ENCODE measurements at places on chromosomes 7 and 10. TPM values are rescaled to one million over a fixed set of nuclear protein-coding genes. Genes with fewer than 3 reads are reported as not detected.

GRCh38 chr10:110870823-110871297, 868 bp upstream of the PDCD4 start:
- no peak for DNase-seq
- H3K27ac ChIP-seq, result peak overlapping the region; percentile 95

Gene ZCWPW1
- 4.3 TPM for polyA plus RNA-seq

DNA sequence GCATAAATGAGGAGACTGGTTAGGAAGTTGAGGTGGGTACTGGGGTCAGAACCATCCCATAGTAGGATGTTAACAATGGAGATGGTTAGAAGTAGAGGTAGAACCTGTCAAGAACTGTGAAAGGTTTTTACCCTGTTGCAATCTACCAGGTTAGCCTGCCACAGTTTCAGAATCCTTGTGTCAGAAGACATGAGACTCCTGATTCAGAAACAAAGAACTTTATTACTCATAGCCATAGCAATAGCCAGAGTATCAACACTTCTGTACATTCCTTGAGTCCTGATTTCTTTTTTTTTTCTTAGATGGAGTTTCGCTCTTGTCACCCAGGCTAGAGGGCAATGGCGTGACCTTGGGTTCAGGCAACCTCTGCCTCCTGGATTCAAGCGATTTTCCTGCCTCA, 200.9 kb downstream of the GRM3 start:
- H3K4me3 ChIP-seq, result no peak overlapping the region
- no peak for DNase-seq
- H3K36me3 ChIP-seq, result no peaks in the 10 kb centered on the region
- peaks cover 6% of the 10 kb centered on the region for H3K4me1 ChIP-seq
- no peak overlapping the region for H3K27ac ChIP-seq
- H3K27me3 ChIP-seq, result no peaks in the 10 kb centered on the region

Gene ADAM22
- polyA plus RNA-seq, result 2.8 TPM

Gene GPR26
- not detected for polyA plus RNA-seq

DNA sequence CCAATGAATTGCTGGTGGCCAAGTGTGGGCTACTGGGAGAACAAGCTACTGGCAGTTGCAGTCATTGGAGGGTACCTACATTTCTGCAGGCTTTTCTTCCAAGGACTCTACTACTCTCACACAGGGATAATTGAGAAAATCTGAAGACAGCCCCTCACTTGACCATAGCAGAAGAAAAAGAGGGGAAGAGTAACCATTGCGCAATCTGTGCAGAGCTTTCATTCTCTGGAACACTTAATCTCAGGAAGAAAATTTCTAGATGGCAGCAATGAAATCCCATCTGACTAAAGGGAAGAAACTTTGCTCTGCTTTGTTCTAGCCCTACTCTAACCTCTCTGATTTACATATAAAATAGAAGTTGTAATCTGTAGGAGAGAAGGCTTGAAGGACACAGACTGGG, 1239.6 kb upstream of the SORCS1 start:
- no peak overlapping the region for H3K4me3 ChIP-seq
- H3K27me3 ChIP-seq, result no peaks in the 10 kb centered on the region
- no peak for DNase-seq
- H3K36me3 ChIP-seq, result no peaks in the 10 kb centered on the region

Data from GM23338 (cell line).